Activated naive CD4-positive, alpha-beta T cell treated with anti-CD3 and anti-CD28 coated beads for 36 hours (primary cell): ENCODE measurements at places on chromosomes 1 and 21. TPM values are rescaled to one million over a fixed set of nuclear protein-coding genes. Genes with fewer than 3 reads are reported as not detected.

GABRD gene
- total RNA-seq = not detected

UCK2 gene
- 58.8 TPM for total RNA-seq

GBP7 gene
- 0.12 TPM for total RNA-seq

LIPI gene
- not detected for total RNA-seq

ADAM30 gene
- not detected for total RNA-seq

RAD54L gene
- total RNA-seq = 83.9 TPM

LYSMD1 gene
- 4.8 TPM for total RNA-seq

SPTA1 gene
- total RNA-seq = not detected

DCST2 gene
- total RNA-seq = 1.5 TPM

CHD1L gene
- total RNA-seq = 56.8 TPM

ITLN1 gene
- not detected for total RNA-seq

LCE1B gene
- not detected for total RNA-seq

CIART gene
- 1.0 TPM for total RNA-seq

ADAMTSL4 gene
- total RNA-seq = 1.3 TPM

GIPC2 gene
- 0.10 TPM for total RNA-seq

CITED4 gene
- 2.4 TPM for total RNA-seq

DNA sequence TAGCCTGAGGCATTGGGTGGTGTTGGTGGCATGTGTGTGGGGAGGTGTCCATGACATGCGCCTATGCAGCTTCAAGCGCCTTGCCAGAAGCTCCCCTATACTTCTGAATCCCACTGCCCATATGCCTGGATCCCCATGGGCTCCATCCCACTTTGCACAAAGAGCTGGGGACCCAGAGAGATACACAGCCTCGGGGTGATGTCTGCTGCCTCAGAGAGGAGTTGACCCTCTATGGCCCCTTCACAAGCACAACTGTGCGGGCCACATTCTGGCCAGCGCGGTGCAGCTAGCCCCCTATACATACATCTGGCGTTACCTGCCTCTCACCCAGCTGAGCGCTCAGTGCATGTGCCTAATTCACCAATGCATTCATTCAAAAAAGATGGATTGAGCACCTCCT, 9.6 kb upstream of the PTPRF start:
- no peak for DNase-seq

- no peak for DNase-seq
Observed at GRCh38 chr1:18324246-18324645, 156.5 kb upstream of the KLHDC7A start.

DNA sequence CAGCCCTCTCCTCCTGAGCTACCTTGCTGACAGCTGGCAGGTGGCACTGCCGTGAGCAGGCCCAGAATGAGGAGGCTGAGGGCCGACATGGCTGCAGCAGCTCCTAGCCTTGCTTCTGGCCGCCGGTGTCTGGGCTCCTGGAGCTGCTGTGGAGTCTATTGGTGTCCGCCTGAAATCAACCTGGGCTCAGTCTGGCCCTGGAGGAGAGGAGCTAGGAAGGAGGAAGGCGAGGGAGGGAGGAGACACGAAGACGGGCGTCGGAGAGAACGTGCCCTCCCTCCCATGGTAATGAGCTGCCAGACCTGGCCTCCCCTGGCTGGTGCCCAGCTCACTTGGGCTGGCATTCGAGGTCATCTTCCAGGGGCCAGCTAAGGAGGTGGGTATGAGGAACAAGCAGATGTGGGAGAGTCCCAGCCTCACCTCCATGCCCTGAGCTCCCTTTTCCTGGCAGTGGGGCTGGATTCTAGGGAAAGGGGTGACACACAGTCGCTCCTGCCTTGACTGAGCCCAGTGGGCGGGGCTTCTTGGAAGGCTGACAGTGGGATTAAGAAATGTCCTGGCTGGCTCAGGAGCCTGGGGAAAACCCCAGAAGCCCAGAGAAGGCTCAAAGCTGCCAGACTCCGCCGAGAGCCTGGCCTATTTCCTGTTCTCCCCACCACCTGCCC, at the start of gene PDZK1IP1:
Gene PDZK1IP1 (minus strand): TSS at position 193 of the 665 bp plus-strand sequence. CDS start 104 bp downstream, at position 89.
- DNase-seq = no peak

GRCh38 chr1:117644696-117645311, 39.0 kb downstream of the TENT5C start:
- DNase-seq = no peak

- no peak for DNase-seq
Observed at GRCh38 chr1:90534663-90535295, 182.3 kb downstream of the BARHL2 start.

DNA sequence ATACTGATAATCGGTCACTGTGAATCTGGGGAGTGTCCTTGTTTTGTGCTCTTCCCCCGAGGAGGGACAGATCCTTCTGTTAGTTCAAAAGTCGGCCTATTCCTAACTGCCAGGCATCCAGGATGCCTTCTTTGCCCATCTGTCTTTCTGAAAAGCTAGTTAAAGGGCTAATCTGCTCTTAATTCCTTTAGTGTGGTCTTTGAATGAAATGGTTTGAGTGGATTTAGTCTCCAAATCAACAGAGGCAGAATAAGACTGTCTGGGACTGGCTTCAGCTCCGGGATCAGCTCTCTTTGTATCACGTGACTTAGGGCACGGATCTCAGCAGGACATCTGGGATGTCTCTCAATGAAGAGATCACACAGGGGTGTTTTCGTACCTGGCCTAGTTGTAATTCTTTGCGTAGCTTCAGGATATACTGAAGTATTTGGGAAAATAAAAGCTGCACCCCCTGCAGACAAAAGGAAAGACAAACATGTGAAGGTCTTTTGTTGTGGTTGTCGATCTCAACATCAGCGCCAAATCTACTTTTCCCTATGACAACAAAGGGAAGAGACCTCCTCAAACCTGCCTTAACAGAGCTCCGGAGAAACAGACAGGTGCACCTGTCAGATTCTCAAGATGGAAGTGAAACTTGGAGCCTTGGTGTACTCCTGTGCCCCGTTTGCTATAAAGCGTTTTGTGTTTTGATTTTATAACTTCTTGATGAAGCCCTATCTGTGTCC, 97.9 kb downstream of the ERG start:
- no peak for DNase-seq

GRCh38 chr1:47647327-47647845, 209.5 kb downstream of the FOXD2 start:
- no peak for DNase-seq

DNA sequence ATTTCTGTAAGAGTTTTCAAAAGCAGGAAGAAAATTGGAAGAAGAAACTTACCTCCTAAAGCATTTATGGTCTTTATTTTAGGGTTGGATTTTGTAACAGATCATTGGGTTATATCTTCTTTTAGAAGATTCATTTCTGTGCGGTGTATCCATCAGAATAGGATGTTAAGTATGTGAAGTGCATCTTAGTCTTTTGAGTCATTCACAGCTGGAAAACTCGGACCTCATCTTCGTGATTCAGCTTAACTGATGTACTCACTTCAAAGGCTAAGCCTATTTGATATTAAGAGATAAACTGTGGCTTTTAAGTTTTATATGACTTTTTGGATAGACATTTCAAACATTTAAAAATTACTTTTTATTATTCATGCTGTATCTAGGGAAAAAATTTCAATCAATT, 56.3 kb downstream of the GIPC2 start:
- no peak for DNase-seq

DNA sequence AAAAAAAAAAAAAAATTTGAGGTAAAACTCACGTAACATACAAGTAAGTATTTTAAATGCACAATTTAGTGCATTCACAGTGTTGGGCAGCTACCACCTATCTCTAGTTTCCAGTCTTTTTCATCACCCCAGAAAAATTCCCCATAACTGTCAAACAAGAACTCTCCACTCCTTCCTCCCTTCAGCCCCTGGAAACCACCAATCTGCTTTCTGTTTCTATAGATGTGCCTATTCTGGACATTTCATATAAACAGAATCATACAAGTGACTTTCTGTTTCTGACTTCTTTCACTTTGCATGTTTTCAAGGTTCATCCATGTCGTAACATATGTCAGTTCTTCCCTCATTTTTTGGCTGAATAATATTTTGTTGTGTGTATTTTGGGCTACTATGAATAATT, 24.9 kb upstream of the ETS2 start:
- DNase-seq = peak; percentile 33

GRCh38 chr1:36486439-36487335, 4.0 kb upstream of the CSF3R start:
- DNase-seq = no peak

DNA sequence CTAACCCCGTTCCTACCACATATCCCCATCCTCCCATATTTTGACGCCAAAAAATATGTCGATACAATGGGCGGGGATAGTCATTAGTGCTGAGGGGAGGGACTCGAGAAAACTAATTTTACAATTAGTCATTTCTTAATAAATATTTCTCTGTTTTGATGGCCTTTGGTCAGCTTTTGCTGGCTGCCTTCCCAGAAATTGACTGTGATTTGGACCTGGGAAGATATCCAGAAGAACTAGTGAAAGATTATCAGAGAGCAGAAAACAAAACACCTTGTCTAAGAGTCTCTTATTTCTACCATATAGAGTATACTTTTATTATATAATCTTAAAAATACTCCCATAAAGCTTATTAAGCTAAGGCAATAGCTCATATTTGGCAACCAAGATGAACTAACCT, 247.6 kb downstream of the MRPL39 start:
- DNase-seq = no peak

- DNase-seq = no peak
Observed at GRCh38 chr1:19036041-19036812, 79.8 kb upstream of the IFFO2 start.

GRCh38 chr1:70427976-70428375, 16.9 kb downstream of the CTH start:
- no peak for DNase-seq

DNA sequence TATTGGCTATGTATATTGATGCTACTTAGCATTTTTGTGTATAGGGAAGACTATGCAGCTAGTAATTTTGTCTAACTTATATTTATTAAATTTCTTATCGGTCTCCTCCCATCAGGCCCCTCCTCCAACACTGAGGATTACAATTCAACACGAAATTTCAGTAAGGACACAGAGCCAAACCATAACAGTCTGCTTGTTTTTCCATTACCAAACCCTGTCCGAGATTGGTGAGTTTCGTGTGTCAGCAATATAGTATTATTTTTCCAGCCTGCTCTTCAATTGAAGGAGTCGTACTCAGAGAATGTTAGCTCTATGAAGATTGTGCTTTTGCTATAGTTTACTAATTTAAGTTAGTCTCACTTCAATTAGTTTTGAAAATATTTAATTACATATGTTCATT, 1495.3 kb downstream of the MRPL39 start:
- no peak for DNase-seq

DNA sequence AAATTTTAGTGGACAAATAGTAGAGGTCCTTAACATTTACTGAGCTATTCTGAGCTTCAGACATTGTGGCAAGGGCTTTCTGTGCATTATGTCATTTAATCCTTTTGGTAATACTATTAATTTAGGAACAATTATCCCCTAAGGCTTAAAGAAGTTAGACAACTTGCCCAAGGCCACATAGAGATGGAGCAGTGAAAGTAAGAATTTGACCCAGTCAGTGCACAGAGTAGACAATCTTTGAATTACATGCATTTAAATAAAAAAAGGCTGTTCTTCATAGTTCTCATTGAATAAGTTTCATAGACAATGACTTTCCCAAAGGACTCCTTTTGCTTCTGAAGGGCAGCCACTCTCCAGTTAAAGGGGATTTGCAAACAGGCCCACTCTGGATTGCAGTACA, 142.7 kb downstream of the RUNX1 start:
- no peak for DNase-seq

DNA sequence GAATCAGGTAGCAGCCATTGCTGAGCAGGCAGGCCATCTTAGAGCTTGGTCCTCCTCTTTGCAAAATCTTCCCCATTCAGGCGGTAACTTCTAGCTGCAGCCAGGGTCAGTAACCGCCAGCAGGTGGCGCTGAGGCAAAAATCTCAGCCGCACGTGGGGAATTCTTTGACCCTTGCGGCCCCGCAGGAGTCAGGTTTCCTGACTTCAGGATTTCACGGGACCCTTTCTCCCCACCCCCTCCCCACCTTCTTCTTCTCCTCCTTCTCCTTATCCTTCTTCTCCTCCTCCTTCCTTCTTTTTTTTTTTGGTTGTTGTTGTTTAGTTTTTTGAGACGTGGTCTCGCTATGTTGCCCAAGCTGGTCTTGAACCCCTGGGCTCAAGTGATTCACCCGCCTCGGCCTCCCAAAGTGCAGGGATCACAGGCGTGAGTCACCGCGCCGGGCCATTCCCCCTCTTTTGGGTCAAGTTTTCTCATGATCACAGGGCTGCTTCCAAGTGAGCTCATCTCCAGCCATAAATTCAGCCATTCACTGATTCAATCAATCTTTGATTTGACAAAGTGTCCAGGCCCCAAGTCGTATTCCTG, 33.4 kb upstream of the TENT5B start:
- peak; percentile 80 for DNase-seq
